Hepatic stellate cell (primary cell): ENCODE measurements at places on chromosomes 3 and 15.
A peak's percentile ranks its signal among the peaks of the same experiment; 100 is the strongest.

GRCh38 chr3:197303452-197303851 lies 5.0 kb upstream of the DLG1 start:
- DNase-seq: no peak

DNA sequence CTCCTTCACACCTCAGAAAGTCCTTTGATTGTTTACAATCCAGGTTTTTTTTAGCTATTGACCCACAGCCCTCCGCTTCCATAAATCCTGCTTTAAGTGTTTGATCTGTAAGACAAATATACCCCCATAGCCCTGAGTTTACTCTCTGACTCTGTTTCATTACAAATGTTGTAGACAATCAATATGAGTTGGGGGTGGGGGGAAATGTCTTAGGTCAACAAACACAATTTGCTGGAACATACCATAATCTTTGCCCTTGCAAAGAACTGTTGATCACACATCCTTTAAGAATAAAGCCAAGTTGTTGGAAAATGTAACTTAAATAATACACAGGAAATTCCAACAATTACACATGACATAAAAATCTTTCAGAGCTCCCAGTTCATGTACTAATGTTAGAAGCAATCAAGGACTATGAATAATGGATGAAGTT lies 301.8 kb upstream of the SEMA6D start:
- DNase-seq: no peak

- peak; percentile 62 for DNase-seq
Measured at GRCh38 chr3:122679085-122679881, 1.4 kb upstream of the PARP14 start.

DNA sequence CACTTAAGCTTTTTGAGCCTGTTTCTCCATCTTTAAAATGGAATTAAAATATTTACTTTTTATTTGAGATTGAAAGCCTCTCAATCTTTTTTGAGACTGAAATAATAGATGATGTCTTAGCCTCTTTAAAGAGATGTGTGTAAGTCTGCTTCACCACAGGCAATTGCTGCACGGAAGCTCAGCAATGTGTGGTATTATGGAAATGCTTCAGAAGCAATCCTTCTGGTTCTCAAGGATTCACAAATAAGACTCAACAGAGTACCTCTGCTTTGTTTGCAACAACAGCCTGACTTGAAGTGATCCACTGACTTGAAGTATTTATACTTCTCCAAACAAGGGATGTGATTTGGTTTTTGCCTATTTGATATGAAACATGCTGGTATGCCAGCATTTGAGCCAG lies 332.0 kb upstream of the RASGRP1 start:
- DNase-seq: no peak

DNA sequence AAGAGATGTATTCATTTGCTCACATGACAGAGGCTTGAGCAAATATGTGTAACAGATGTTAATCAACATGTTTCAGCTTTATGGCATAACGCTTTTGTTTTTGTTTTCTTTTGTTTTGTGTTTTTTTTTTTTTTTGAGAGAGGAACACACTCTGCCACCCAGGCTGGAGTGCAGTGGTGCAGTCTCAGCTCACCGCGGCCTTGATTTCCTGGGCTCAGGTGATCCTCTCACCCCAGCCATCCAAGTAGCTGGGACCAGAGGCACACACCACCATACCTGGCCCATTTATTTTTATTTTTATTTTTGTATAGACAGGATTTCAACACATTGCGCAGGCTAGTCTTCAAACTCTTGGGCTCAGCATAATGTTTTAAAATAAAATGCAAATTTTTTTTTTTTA lies 1504.4 kb upstream of the CADM2 start:
- DNase-seq: no peak

DNA sequence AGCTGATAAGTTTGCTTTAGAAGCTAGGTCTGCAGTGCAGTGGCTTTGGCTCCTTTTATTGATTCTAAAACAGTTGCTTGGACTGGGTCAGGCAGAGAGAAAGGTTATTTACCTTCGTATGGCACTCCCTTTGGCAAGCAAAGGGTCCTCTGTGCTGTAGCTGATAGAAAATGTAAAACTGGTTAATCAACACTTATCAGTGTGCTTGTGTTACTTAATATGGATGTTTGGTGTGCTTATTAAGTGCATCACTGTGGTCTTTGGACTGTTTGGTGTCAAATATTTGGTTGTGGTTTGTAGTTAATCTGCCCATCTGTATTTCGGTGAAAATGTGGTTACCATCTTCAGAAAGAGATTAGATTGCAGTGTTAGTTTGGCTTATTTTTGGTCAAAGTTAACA lies 16.0 kb downstream of the UBE2E2 start:
- DNase-seq: no peak

DNA sequence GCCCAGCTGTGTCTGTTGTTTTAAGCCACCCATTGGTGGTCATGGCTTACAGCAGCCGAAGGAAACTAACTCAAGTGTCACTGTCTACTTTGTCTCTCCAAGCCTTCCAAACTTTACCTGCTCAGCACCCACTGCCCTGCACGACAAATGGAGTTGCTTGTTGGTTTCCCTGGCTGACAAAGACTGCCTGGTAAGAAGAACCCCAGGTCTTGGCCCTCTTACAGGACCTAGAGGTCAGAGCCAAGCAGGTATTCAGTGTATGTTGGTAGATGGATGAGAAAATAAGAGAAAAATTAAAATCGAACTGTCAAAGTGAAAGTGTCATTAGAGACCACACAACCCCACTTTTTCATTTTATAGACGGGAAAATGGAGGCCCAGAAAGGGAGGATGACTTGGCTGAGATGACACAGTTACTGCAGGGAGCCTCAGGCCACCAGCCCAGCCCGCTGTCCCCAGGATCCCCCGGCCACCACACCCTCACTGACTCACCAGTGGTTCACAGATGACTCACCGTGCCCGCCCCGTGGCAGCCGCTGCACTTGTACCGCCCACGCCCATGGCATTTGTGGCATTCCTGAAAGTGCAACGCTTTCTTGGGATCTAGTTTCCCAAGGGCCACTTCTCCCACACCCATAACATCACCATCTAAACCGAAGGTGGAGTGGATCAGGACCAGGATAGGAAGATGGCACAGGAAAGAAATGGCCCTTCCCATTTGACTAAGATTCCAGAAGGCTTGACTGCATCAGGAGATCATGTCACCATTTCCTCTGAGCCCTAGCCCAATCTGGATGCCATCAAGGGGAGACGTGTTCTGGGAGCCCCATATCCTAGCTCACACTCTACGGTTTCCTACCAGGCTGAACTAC lies 15.2 kb downstream of the SSUH2 start:
- peak; percentile 92 for DNase-seq

- DNase-seq: no peak
Measured at GRCh38 chr3:178381555-178381954, 154.7 kb upstream of the KCNMB2 start.

GRCh38 chr15:29065571-29065970 lies 179.8 kb downstream of the APBA2 start:
- no peak for DNase-seq

GRCh38 chr3:49553324-49553691 lies 969 bp upstream of the BSN start:
- DNase-seq: no peak

DNA sequence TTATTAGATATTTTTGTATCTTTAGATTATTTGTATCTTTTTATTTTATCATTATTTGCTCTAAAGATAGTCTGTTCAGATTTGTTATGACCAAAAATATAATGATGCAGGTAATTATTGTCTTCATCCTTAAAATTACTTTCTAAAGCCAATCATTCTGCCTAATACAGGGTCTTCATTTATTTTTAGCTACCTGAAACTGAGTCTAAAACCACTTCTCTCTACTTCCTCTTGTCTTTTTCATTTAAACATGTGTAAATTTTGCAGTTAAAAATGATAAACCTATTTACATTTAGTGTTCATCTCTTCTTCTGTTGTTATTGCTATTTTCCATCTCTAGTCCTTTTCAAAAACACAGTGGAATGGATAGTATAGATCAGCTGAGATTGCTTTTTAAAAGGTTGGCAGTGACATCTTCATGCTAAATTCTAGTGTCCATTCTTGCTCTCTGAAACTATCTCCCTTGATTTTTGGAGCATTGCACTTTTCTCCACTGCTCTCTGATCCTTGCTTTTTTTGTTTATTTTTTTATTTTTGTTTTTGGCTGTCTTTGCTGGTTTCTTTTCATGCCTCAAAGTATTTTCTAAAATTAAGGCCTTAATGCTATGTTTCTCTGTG lies 91.8 kb downstream of the UBE2E2 start:
- no peak for DNase-seq

DNA sequence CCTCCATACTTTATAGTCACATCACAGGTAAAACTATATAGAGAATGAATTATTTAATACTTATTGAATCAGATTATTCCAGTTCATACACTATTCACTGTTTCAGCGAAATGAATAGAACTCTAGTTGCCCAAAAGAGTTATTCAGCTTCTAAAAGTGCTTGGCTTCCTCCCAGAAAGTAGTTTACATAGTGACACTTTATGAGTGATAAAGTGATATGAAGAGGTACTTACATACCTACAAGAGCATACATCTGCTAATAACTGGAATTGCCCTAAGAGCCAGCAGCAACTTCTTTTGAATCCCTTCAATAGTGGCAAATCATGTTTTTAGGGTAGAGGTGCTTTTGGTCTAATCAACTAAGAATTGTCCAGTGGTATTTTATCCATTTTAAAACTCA lies 635.1 kb upstream of the AGTR1 start:
- DNase-seq: no peak

- DNase-seq: no peak
Measured at GRCh38 chr15:83717010-83717409, 63.1 kb downstream of the ADAMTSL3 start.

DNA sequence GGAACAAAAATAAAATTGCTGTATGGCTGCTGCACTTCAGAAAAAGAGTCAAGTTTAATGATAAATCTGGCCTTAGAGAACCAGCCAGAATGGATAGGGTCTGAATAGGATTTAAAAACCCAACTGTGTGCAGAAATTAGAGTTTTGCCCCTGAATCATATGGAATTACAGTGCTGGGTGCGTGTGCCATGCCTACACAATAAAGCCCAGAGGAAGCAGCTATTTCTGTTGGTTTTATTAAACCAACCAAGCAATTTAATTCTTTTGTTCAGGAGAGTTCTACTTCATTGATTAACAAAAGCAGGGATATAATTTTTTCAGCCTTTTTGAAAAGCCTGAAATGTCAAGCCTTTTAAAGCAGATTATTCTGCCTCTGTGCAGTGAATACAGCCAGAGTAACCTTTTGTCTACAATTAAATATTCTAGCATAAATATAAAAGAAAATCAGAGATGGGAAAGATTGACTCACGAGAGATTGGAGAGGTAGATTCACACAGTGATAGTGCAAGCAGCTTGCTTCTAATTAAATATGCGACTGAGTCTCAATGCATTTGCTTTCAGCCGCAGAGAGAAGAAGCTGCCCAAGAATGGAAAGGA lies 66.7 kb upstream of the DNAJC19 start:
- DNase-seq: no peak

GRCh38 chr3:177449360-177450006 lies 252.2 kb upstream of the TBL1XR1 start:
- no peak for DNase-seq

GRCh38 chr3:146640955-146641867 lies 36.1 kb upstream of the PLSCR5 start:
- DNase-seq: peak; percentile 4

DNA sequence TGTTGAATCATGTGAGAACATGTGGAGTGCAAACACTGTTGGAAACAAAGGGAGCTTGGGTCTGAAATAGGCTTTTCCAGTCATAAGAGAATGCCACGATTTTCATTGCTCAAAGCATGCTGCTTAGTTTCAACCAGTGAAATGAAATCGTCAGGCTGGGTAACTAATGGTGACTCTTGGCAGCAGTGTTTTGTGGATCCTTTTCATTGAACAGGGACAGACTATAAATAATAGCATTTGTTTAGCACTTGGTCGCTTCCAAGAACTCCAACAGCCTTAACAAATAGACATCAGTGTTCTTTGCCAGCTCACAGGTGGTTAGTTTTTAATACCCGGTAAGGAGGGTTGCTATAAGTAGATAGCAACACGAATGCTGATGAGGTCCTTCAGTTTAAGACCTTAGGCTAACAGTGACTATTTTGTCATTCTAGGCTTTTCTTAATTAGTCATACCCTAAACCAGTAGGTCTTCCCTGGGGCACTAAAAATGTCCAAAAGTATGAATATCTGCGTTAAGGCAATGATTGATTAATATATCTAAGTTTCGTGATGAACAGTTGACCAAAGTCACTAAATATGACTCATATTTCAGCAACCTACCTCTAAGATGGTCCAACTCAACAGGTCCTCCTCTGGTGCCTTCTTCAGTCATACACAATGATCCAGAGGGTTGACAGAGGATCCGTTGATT lies 15.8 kb downstream of the TP63 start:
- no peak for DNase-seq

GRCh38 chr15:70964686-70965085 lies 72.1 kb downstream of the LRRC49 start:
- DNase-seq: no peak

DNA sequence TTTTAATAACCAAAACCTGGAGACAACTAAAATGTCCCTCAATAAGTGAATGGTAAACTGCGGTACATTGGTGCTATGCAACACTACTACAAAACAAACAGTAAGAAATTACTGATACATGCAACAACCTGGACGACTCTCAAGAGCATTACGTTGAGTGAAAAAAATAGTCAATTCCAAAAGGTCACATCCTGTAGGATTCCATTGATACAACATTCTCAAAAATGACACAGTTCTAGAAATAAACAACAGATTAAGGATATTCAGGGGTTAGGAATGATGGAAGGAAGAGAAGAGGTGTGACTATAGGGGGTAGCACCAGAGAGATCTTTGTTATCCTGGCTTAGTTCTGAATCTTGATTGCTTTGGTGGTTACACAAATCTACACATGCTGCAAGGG lies 72.2 kb downstream of the ZNF148 start:
- DNase-seq: peak; percentile 8

DNA sequence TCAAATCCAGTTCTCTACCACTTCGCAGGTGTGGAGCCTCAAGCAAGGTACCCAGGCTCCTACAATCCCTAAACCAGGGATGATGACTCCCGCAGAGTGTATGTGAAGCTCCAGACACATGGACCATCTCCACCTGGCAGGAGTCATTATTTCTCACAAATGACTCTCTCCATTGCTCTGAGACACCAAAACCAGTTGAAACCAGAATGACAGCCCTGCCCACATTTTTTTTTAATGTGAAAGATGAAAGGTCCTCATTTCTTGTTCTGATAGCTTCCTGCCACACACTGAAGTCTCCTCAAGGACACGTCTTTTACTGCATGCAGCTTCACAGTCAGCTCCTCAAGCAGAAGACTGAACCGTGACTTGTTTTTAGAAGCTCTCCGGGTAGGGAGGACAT lies 61.4 kb upstream of the ZBTB38 start:
- no peak for DNase-seq
